Esophagus muscularis mucosa (tissue), 4 donors: ENCODE measurements at places on chromosomes 13 and 19. TPM values are rescaled to one million over a fixed set of nuclear protein-coding genes. Genes with fewer than 3 reads are reported as not detected.

DKKL1 gene
- 0.40 TPM for total RNA-seq

KLK4 gene
- total RNA-seq: not detected

DLL3 gene
- not detected for total RNA-seq

URAD gene
- total RNA-seq: not detected

WDR88 gene
- not detected for total RNA-seq

F7 gene
- not detected for total RNA-seq

DLEU7 gene
- 0.17 TPM for total RNA-seq

RXFP2 gene
- total RNA-seq: not detected

DNA sequence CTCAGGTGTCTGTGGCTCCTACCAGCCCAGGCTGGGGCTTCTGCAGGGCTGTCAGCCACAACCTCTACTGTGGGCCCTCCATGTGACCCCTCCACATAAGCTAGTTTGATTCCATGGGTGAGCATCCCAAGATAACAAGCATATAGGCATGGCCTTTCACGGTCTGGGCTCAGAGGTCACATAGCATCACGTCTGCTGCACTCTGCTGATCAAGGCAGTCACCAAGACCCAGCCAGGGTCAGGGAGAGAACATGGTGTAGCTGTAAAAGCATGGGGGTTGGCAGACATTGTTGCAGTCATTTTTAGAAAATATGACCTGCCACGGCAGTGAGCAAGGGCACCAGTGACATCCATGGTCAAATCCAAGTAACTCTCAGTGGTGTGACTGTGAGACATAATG, 698.8 kb downstream of the UQCRFS1 start:
- peak; percentile 83 for DNase-seq

GRCh38 chr19:40442328-40443130, 1.6 kb downstream of the SERTAD3 start:
- DNase-seq: no peak

DNA sequence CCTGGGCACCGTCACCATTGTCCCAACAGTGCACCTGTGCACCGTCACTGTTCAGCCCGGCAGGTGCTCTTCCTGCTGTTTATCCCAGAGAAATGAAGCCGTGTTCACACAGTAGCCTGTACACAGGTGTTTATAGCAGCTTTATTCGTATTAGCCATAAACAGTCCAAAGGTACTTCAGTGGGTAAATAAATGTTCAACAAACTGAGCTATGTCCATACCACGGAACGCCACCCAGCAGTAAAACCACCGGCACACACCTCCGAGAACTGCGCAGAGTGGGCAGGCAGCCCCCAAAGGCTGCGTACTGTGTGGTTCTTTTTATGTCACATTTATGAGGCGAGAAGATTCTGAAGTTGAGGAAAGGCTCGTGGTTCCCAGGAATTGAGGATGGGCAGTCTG, 44.9 kb upstream of the DCUN1D2 start:
- no peak for DNase-seq

GRCh38 chr13:49858178-49858856, 65.8 kb upstream of the KPNA3 start:
- DNase-seq: no peak

DNA sequence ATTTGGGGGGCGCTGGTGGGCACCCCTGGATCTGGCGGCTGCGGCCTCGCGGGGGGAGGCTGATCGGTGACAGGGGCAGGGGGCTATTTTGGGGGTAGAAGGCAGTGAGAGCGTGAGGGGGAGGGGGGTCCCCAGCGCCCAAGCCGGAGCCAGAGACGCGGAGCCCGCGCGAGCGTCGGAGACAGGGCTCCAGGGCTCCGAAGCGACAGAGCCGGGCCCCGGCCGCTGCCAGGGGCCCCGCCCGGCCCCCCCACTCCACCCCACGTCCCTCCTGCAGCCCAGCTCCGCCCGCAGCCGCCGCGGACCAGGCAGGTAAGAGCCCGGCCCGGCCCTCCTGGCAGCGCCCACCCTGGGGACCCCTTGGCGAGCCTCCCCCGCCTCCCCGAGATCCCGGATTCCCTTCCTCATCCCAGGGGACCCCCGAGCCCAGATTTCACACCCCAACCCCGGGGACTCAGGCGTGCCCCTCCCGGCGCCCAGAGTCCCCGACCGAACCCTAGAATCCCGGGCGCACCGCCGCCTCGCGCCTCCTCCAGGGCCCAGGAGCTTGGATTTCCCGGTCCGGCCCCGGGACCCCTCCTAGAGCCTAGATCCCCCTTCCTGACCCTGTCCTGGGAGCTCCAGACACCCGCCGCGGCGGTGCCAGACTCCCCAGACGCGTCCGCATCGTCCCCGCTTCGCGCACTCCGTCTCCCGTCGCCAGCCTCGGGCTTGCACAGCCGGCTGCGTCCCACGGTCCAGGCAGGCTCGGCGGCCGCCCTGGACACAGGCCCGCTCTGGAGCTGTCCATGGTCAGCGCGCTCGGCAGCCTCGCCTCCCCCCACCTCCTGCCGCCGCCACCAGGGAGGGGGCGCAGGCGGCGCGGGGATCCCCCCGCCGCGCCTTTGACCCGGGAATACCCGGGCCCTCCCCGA, at the start of gene PPFIA3:
Gene PPFIA3 (plus strand): TSS at position 134 of the 914 bp plus-strand sequence. CDS start 8,330 bp downstream, outside the sequence.
- DNase-seq: no peak

- no peak for DNase-seq
Measured at GRCh38 chr19:4456476-4456842, 1.1 kb downstream of the UBXN6 start.

- DNase-seq: no peak
Measured at GRCh38 chr19:776549-776948, 20.7 kb upstream of the PTBP1 start.

- no peak for DNase-seq
Measured at GRCh38 chr13:39281539-39282150, 243.4 kb downstream of the NHLRC3 start.

GRCh38 chr13:98004107-98004506, 50.6 kb downstream of the IPO5 start:
- no peak for DNase-seq

DNA sequence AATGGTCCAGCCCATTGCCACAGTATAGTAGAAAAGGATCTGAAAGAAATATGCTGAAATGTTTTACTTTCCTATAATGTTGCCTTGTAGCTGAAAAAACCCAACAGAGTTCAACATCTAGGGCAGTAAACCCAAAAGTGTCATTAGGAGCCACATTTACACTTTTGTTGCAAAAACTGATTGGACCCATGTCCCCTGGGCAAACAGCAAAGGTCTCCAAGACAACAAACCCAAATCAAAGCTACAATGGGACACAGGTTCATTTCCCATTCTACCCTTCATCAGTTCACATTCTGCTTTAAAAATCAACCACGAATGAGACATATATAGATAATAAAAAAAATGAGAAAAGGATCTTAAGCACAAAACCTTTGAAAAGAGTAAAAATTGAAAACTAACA, 744.8 kb downstream of the PCDH17 start:
- DNase-seq: no peak
